ENCODE measurements at places on chromosomes 7 and 10.
A peak's percentile ranks its signal among the peaks of the same experiment; 100 is the strongest.

- no peak for DNase-seq
Observed at GRCh38 chr7:5584821-5585220, 161.2 kb upstream of the TNRC18 start.

- no peak for DNase-seq
Observed at GRCh38 chr10:72291019-72291532, 17.4 kb downstream of the DDIT4 start.

GRCh38 chr7:158279539-158280447, 307.8 kb downstream of the PTPRN2 start:
- DNase-seq: no peak

DNA sequence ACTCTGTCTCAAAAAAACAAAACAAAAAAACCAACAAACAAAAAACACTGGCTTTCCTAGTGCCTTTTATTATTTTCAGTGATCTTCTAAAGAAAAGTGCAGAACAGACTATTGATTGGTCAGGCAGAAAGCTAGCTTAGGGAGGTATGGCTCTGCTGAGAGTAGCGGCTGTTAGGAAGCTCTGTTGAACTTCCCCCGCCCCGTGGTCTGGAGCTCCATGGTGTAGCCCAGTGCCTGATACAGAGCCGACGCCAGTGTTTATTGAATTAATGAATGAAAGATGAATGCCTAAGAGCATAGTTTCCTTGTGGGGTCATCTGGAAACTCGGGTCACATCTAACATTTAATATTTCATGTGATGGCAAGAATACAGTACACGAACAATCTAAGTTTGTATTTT, 90.5 kb upstream of the ARMC3 start:
- no peak for DNase-seq

DNA sequence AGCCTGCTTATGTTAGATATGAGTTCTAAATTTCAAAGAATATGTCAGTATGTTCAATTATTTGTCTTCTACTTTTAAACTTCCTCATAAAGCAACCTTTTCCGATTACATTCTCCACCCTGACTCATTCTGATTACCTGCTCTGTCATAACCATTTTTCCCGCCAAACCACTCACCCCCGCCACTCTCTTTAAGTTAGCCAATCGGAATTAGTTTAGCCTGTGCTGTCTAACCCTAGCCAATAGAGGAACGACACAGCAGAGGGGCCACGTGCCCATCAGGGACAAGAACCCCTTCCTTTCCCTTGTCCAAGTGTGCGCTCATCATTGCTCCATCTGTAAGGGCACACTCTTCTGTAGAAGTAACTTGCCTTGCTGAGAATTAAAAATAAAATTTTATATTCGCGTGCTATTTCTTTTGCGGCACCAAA, 91.4 kb downstream of the CCDC71L start:
- no peak for DNase-seq

- DNase-seq: no peak
Observed at GRCh38 chr7:21934808-21935207, 10.9 kb downstream of the CDCA7L start.

GRCh38 chr10:10315989-10316388, 701.7 kb upstream of the CELF2 start:
- no peak for DNase-seq

GRCh38 chr10:123129618-123130271, 6.0 kb upstream of the HMX3 start:
- no peak for DNase-seq

- DNase-seq: no peak
Observed at GRCh38 chr10:88919041-88919440, 33.5 kb downstream of the ACTA2 start.

- DNase-seq: no peak
Observed at GRCh38 chr10:124589491-124590041, 127.9 kb downstream of the LHPP start.

DNA sequence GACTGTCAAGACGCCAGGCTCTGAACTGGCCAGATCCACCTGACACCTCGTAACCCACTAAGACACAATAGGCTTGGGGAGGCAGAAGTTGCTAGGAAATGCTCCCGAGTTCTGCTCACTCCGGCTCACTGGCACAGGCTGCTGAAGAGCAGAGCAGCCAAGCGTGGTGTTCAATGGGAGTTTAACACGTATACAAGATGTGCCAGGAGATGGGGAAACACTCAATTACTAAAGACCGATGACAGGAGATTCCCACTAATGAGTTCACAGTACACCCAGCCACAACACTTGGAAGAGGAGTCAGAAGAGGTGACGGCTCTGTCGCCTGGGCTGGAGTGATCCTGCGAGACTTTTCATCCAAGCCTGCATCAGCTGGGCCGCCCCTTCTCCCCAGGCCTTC, 303.4 kb downstream of the GFRA1 start:
- no peak for DNase-seq

GRCh38 chr10:89518108-89518507, 17.3 kb downstream of the SLC16A12 start:
- no peak for DNase-seq

GRCh38 chr7:129862682-129863081, 90.1 kb downstream of the UBE2H start:
- DNase-seq: no peak

DNA sequence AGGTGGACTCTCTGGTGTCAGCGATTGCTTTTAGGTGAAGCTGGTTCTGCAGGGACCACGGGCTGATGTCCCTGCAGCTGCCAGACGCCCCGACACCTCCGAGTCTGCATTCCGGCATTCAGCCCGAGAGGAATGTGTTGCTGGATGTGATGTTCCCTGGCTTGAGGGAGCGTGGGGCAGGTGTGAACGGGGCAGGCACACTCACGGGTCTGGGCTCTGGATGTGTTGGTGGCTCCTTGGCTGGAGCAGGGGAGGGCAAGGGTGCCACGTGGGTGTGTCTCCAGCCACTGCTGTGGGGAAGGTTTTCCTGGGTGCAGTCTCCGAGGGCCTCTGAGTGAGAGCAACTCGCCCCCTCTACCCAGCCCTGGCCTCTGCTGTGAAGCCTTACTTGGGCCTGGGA, 140.5 kb downstream of the CAMK1D start:
- peak; percentile 14 for DNase-seq

DNA sequence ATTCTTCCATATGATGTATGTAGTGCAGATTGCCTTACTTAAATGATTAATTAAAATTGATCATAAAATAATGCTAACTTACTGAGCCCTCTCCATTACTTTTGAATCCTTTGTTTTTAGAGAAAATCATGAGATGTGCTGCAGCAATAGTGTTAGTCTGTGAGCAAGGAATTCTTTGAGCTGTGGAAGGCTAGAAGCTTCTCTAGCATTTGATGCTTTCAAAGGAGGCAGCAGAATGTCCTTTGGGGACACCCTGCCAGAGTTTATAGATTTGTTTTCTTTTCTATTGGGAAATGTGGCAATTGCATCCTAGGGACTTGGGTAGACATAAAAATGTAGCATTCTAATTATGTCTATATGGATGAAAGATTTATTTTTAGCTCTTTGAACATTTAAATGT, 284.1 kb upstream of the SMIM30 start:
- no peak for DNase-seq

DNA sequence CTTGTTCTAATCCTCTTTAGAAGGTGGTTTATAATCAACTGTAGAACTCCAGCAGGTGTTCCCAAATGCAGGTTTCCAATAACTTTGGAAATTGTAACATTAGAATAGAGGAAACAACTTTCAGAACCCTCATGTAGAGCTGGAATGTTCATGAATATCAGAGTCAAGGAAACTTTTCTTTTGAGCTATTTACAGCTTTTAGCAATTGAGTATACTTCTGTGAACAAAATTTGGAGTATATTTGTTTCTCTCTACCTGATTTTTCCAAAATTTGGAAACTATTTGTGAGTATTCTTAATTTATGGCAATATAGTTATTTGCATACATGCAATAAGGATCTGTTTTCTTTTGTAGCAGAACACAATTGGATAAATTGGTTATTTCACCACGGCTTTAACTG, 2.8 kb upstream of the CFAP43 start:
- no peak for DNase-seq

GRCh38 chr10:26205223-26205622, 11.4 kb upstream of the GAD2 start:
- no peak for DNase-seq

GRCh38 chr7:23002698-23003097, 11.2 kb downstream of the HYCC1 start:
- DNase-seq: no peak

DNA sequence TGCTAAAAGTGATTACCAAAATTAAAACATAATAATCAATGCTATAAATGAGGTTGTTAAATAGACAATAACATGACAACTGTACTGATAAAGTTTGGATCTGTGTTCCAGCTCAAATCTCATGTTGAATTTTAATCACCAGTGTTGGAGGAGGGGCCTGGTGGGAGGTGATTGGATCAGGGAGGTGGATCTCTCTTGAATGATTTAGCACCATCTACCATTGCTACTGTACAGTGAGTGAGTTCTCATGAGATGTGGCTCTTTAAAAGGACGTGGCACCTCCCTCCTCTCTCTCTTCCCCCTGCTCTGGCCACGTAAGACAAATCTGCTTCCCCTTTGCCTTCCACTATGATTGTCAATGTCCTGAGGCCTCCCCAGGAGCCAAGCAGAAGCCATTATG, 77.5 kb downstream of the HTR5A start:
- DNase-seq: no peak

DNA sequence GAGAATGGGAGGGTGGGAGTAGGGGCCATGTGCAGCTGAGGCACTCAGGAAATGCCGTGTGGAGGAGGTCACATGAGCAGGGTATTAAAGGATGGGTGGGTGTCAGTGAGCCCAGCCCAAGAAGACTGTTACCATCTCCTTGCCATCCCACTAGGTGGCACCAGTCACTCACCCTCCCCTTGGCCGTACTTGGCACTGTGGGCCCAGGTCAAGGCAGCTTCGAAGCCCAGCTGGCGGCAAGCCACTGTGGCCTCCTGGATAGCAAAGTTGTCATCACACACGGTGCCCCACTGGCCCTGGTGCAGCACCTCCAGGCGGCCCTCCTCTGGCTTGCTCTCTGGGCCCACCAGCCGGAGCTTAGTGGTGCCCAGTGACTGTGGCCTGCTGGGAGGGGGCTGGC, 5.4 kb downstream of the LOXL4 start:
- DNase-seq: peak; percentile 39

DNA sequence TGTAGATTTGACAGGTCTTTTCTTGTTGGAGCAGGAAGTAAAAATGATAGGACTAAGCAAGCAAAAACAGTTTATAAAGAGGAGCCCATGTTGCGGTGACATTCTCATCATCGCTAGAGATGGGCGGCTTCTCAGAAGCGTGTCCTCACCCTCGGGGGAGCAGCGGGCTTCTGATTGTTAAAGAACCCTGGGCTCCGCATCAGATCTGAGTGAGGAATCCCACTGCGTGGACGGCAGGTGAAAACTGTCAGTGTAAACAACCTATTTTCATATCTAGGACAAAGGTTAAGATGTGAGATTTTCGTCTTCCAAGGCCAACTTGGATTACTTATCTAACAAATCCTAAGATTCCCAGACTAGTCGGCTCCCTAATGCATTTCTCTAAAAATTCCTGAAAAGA, 177.6 kb downstream of the ADARB2 start:
- no peak for DNase-seq

- DNase-seq: no peak
Observed at GRCh38 chr7:89989454-89989853, 164.8 kb upstream of the STEAP1 start.

All from trophoblast cell (in vitro differentiated cells and primary cell).